Activated CD8-positive, alpha-beta T cell treated with anti-CD3 and anti-CD28 coated beads, Interleukin-2, amount 10 ng/mL, durations not matched to agents 7 days and 5 days (primary cell): ENCODE measurements at places on chromosomes 5 and 9. TPM values are rescaled to one million over a fixed set of nuclear protein-coding genes. Genes with fewer than 3 reads are reported as not detected.

DNA sequence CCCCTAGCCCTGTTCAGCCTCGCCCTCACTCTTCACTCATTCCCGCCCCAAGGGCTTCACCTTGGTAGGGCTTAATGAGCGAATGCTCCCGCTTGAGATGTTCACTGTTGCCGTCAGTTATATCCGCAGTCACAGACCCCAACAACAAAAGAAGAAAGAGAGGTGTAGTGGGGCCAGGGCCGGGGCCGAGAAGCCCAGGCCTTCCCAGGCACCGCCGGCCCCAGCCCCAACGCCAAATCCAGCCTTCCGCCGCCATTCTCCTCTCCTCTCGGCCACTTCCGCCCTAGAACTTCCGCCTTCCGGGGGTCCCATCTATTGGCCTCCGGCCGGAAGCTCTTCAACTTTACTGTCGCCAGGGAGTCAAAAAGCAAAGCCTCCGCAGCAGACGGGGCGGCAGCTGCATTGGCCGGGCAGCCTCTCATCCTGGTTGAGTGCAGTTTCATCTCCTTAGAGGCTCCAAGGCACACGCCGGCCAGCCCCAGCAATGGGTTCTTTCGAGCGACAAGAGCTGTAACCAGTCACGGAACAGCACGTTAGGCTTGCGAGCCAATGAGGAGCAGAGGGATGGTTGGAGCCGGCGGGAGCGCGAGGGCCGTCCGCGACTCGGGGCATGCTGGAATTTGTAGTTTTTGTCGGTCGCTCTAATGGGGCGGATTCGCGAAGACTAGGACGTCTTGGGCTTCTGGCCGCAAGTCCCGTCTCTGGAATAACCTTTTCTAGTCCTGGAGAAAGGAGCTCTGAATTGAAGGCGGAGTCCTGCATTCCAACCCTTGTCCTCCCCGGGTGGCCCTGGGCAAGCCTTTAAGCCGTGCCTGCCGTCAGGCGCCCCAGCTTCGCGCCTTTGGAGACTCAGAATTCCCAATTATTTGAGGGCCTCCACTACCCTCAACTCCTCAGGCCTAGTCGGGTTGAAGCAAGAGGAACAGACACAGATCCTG, at the start of gene LMAN2:
TSS of gene LMAN2 (minus strand) at position 277 of the 938 bp plus-strand sequence. CDS start at position 256, 21 bp downstream.
- H3K27ac ChIP-seq: peak within 1 kb of the TSS; percentile 100
- peaks cover 37% of the 10 kb centered on the region for H3K36me3 ChIP-seq
- H3K27me3 ChIP-seq: no peaks in the 10 kb centered on the region
- peak within 1 kb of the TSS; percentile 97 for H3K4me3 ChIP-seq

- no peak overlapping the region for H3K4me3 ChIP-seq
- DNase-seq: no peak
- no peaks in the 10 kb centered on the region for H3K4me1 ChIP-seq
- H3K27ac ChIP-seq: no peak overlapping the region
These were observed 619.4 kb downstream of the TLE1 start for GRCh38 chr9:81069923-81070322.

DNA sequence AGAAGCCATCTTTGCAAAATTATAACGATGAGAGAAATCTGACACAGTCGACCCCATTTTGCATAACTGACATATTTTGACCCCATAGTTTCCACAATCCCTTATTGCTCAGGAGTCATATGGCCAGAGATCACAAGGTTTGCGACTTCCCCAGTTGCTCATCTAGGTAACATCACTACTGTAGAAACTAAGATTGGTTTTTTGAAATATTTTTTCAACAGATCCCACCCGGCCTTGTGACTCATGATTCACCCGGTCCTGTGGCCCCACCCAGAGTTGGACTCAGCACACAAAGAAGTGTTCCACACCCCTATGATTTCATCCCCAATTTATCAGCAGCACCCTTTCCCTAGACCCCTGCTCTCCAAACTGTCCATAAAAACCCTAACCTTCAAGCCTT, 50.2 kb downstream of the TIMD4 start:
- peak overlapping the region; percentile 95 for H3K27ac ChIP-seq
- H3K36me3 ChIP-seq: peaks cover 58% of the 10 kb centered on the region
- peaks cover 59% of the 10 kb centered on the region for H3K4me1 ChIP-seq
- no peak overlapping the region for H3K4me3 ChIP-seq

GRCh38 chr5:27217155-27217956, 179.0 kb upstream of the CDH9 start:
- H3K4me1 ChIP-seq: no peaks in the 10 kb centered on the region
- H3K36me3 ChIP-seq: peaks cover 2% of the 10 kb centered on the region
- no peaks in the 10 kb centered on the region for H3K27me3 ChIP-seq
- H3K27ac ChIP-seq: no peak overlapping the region

DNA sequence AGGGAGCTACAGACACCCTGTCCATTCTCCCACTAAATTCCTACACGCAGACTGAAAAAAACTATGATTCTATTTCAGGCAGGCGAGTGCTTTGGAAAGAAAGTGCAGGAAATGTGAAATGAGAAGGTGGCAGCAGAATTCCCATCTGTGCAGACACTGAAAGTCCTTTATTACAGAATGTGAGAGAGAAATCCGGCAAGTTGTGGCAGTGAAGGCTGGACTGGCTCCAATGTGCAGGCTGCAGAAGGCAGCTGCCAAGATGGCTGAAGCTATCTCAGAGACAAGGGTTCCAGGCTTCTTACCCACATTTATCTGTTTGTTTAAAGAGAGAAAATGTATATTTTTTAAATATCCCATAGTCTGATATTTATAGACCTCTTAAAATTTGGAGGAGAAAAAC, 161.8 kb upstream of the VLDLR start:
- no peaks in the 10 kb centered on the region for H3K4me1 ChIP-seq
- H3K27me3 ChIP-seq: peaks cover 3% of the 10 kb centered on the region
- no peak overlapping the region for H3K4me3 ChIP-seq
- no peaks in the 10 kb centered on the region for H3K36me3 ChIP-seq
- DNase-seq: no peak

DNA sequence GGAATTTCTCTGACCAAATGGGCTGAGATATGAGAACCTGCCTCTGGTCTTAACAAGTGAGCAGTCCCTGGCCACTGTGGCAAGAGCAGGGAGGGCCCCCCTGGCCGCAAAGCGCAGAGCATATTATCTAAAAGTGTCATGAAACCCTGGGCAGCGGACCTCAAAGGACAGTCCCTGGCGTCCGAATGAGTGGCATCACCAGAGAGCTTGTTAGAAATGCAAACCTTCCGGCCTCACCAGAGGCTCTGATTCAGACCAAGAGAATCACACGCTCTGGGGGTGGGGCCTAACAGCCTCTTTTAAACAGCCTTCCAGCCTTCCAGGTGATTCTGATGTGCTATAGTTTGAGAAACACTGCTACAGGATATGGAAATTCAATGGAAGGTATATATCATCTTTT, 10.9 kb downstream of the PTPN3 start:
- no peak overlapping the region for H3K27ac ChIP-seq
- no peak overlapping the region for H3K4me3 ChIP-seq
- peaks cover 18% of the 10 kb centered on the region for H3K27me3 ChIP-seq

- no peak for DNase-seq
- H3K4me1 ChIP-seq: peaks cover 4% of the 10 kb centered on the region
- H3K4me3 ChIP-seq: no peak overlapping the region
- H3K36me3 ChIP-seq: no peaks in the 10 kb centered on the region
These were observed 144.4 kb downstream of the SLC12A2 start for GRCh38 chr5:128228008-128228407.

DNA sequence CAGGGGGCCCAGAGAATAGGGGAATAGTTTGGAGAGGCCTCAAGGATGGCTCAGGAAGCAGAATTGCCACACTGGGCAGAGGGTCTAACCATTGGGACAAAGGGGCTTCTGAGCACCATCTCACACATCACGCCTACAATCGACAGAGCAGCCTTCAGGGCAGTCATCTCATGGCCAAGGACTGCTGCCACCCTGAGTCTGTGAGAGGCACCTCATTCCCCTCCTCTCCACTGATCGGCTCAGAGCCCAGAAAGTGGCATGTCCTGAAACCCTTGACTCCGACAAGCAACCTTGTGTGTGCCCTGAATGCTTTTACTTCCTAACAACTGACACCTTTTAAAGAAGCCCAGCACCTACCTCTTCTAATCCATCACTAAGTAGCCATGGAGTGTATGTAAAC, 128.9 kb upstream of the PTPN3 start:
- no peaks in the 10 kb centered on the region for H3K36me3 ChIP-seq
- DNase-seq: no peak
- no peaks in the 10 kb centered on the region for H3K4me1 ChIP-seq
- no peak overlapping the region for H3K27ac ChIP-seq
- peaks cover 3% of the 10 kb centered on the region for H3K27me3 ChIP-seq

DNA sequence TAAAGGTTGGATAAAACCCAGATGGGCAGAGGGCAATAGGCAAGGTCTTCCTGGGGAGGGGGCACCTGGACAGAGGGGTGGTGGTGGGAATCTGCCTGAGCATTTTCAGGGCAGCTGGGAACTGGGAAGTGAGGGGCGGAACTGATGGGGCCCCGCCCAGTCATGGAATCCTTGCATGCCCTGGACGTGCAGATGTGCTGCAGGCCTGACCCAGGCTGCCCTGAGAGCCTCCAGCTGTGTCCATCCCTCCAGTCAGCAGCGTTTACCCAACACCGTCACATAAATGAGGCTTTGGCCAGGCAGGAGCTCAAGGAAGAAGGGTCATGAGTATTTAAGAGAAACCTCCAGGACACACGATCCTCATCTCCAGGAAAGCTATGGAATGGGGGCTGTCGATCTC, 70.3 kb downstream of the DAB2IP start:
- H3K27me3 ChIP-seq: peaks cover 7% of the 10 kb centered on the region
- no peak overlapping the region for H3K27ac ChIP-seq
- H3K4me1 ChIP-seq: no peaks in the 10 kb centered on the region
- H3K36me3 ChIP-seq: no peaks in the 10 kb centered on the region
- DNase-seq: no peak

GRCh38 chr5:3393920-3394597, 201.6 kb upstream of the IRX1 start:
- no peaks in the 10 kb centered on the region for H3K36me3 ChIP-seq
- no peaks in the 10 kb centered on the region for H3K4me1 ChIP-seq
- no peaks in the 10 kb centered on the region for H3K27me3 ChIP-seq

DNA sequence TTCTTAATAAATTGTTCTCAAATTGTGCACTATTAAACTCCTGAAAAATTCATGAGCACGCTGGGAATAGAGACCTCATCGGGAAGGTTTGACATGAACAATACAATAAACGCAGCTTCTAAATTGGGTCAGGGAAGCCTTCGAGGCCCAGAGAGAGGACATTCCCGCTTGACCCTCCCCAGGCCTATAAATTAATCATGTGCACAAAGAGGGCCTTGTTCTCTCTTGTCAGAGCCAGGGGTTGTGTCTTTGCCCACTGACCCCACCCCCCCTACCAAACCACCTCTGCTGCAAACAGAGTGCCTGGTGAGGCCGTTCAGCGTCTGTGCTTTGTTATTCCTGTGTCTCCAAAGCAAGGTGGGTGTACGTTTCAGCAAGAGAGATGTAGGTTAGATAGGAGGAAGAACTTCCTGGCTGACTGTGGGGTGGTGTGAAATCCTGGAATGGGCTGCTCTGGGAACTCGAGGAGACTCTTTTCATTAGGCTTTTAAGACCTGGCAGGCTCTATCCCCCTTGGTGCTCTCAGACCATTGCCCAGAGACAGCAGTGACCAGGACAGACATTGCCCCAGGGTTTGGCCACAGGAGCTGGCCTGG, 18.2 kb upstream of the DAB2IP start:
- no peak for DNase-seq
- H3K36me3 ChIP-seq: no peaks in the 10 kb centered on the region
- peaks cover 17% of the 10 kb centered on the region for H3K4me1 ChIP-seq
- no peaks in the 10 kb centered on the region for H3K27me3 ChIP-seq
- no peak overlapping the region for H3K4me3 ChIP-seq

DNA sequence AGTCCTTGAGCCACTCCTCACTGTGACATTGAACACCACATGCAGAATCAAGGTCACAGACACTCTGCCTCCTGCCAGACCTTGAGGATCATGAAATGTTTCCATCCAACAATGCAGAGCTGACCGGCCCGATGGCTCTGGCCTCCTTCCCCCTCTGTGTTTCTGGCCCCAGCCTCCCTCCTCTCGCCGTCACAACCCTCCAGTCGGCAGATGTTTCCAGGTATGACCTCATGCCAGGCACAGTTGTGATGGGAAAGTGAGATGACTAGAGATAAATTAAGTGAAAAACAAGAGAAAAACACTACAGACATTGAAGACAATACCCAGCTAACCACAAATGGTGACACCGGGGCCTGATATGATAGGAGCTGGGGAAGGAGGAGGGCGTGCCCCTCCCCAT, 9.8 kb downstream of the NTNG2 start:
- H3K4me3 ChIP-seq: no peak overlapping the region
- H3K4me1 ChIP-seq: no peaks in the 10 kb centered on the region
- no peaks in the 10 kb centered on the region for H3K36me3 ChIP-seq
- no peak for DNase-seq
- peaks cover 8% of the 10 kb centered on the region for H3K27me3 ChIP-seq
- H3K27ac ChIP-seq: no peak overlapping the region

GRCh38 chr5:14734396-14734795, 69.9 kb downstream of the OTULIN start:
- H3K27ac ChIP-seq: no peak overlapping the region
- H3K4me1 ChIP-seq: no peaks in the 10 kb centered on the region
- no peaks in the 10 kb centered on the region for H3K27me3 ChIP-seq
- no peak for DNase-seq
- H3K4me3 ChIP-seq: no peak overlapping the region
- peaks cover 3% of the 10 kb centered on the region for H3K36me3 ChIP-seq

DNA sequence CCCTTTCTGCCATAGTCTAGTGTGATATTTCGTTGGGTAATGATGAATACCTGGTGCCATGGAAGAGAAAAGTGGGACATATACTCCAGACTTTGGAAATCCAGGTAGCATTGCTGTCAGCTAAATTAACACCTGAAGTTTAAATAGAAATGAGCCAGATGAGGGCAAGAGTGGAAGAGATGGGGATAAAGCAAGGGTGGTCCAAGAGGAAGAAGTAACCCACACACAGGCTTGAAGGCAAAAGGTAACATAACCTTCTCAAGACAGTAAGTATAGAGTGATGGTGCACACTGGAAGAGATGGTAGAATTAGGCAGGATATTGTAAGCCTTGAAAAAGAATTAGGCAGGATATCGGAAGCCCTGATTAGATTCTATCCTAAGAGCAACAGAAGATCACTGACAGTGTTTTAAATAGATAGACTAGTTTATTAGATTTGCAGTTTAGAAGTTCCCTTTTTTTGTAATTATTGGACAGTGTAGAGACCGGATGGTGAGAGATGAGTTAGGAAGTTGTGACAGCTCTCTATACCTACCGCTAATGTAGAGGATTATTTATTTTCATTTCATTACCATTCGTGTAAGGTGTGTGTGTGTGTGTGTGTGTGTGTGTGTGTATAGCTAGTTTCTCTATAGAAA, 16.8 kb downstream of the ANXA1 start:
- H3K4me1 ChIP-seq: peaks cover 11% of the 10 kb centered on the region
- H3K4me3 ChIP-seq: no peak overlapping the region
- H3K36me3 ChIP-seq: peaks cover 44% of the 10 kb centered on the region

- DNase-seq: peak; percentile 95
- H3K27me3 ChIP-seq: no peaks in the 10 kb centered on the region
- peak within 1 kb of the TSS; percentile 70 for H3K27ac ChIP-seq
- H3K36me3 ChIP-seq: peaks cover 6% of the 10 kb centered on the region
- peaks cover 16% of the 10 kb centered on the region for H3K4me1 ChIP-seq
These were observed at the start of gene BRD3OS for GRCh38 chr9:134024828-134025605. BRD3OS (plus strand) TSS chr9:134025481; CDS start chr9:134026748, 1,267 bp downstream.

Gene PCDHGC4
- total RNA-seq: not detected

Gene PCDHB4
- not detected for total RNA-seq

Gene EMB
- total RNA-seq: 149 TPM

Gene MTMR12
- 23.9 TPM for total RNA-seq

Gene FAT2
- not detected for total RNA-seq

Gene FOXD4L4
- total RNA-seq: 0.18 TPM

Gene NIM1K
- 0.61 TPM for total RNA-seq

Gene AFAP1L1
- not detected for total RNA-seq
